ENCODE measurements at places on chromosomes 2 and 18. TPM values are rescaled to one million over a fixed set of nuclear protein-coding genes. Genes with fewer than 3 reads are reported as not detected.

DNA sequence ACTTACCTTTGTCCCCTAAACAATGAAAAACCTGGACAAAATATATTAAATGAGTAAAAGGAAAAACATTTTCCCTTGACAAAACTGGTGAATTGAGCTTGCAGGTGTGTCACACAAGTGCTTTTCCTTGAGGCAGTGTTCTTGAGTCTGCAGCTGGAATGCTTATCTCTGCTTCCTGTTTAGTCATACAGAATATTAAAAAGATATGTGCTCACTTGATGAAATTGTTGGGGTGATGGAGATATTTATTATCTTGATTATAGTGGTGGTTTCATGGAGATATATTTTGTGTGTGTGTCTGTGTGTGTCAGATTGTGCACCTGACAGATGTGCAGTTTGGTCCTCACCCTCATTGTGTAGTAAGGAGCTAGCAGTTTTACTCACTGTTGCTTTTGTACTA, 3.3 kb downstream of the TAF1B start:
- no peak for DNase-seq

DNA sequence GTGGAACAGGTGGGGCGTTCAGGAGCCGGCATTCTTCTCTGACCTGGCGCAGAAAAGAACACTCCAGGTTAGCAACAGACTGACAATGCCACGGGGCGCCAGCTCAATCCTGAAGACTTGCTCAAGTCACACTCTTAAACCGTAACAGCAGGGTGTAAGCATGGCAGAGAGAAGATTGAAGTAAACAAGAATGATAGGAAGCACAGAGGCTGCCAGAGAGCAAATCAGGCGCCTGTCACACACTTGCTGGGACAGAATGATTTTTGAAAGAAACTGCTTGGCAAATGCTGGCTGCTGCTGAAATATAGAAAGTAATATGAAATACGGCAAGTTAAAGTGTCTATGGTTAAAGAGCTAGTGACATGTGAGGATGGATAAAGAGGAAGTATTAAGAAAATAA, 80.5 kb downstream of the MEP1B start:
- DNase-seq = no peak

DNA sequence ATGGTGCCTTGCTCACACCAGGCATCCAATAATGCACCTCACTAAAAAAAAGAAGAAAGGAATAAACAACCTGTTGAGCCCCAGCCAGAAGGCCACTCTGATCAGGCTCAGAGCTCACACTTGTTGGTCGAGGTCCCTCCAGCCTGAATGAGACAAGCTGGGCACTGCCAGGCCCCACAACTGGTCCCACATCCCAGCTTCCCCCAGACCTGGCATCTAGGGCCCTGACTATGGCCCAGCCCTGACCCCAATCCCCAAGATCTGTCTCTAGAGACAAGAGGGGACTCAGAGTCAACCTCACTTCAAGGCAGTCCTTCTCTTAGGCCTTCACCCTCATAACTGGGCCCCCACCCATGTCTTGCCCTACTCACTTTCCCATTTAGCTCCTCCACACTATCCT, 22.4 kb downstream of the TEX51 start:
- peak; percentile 10 for DNase-seq

IL1RL2 gene
- total RNA-seq = 2.5 TPM

KATNAL2 gene
- total RNA-seq = 4.5 TPM
